AG04450 (cell line): ENCODE measurements at places on chromosomes 4 and X. TPM values are rescaled to one million over a fixed set of nuclear protein-coding genes. Genes with fewer than 3 reads are reported as not detected.

CCKAR gene
- 0.10 and 0.27 TPM in 2 replicates for polyA plus RNA-seq

CACNA1F gene
- polyA plus RNA-seq, result not detected in 2 replicates

USP26 gene
- not detected in 2 replicates for polyA plus RNA-seq

CFAP299 gene
- polyA plus RNA-seq, result 1.4 and 1.9 TPM in 2 replicates

P2RY8 gene
- not detected in 2 replicates for polyA plus RNA-seq

HTRA3 gene
- polyA plus RNA-seq, result 16.3 and 19.7 TPM in 2 replicates

SPANXA2 gene
- not detected in 2 replicates for polyA plus RNA-seq

HAND2 gene
- polyA plus RNA-seq, result 2.2 and 2.4 TPM in 2 replicates

HTR2C gene
- polyA plus RNA-seq, result not detected in 2 replicates

SRPK3 gene
- polyA plus RNA-seq, result 0.27 and 0.51 TPM in 2 replicates

SCML2 gene
- 1.1 and 1.7 TPM in 2 replicates for polyA plus RNA-seq

HPGDS gene
- not detected in 2 replicates for polyA plus RNA-seq

ZDHHC15 gene
- polyA plus RNA-seq, result not detected in 2 replicates

ARMCX4 gene
- 5.9 and 6.4 TPM in 2 replicates for polyA plus RNA-seq

LSM6 gene
- 15.0 and 17.6 TPM in 2 replicates for polyA plus RNA-seq

MAGIX gene
- polyA plus RNA-seq, result 0.40 and 0.82 TPM in 2 replicates

TREX2 gene
- polyA plus RNA-seq, result not detected in 2 replicates

ANOS1 gene
- 0.21 and 0.30 TPM in 2 replicates for polyA plus RNA-seq
